ENCODE measurements at places on chromosomes 11 and 22.

GRCh38 chr22:24992946-24993345 lies 40.4 kb downstream of the KIAA1671 start:
- DNase-seq = no peak

DNA sequence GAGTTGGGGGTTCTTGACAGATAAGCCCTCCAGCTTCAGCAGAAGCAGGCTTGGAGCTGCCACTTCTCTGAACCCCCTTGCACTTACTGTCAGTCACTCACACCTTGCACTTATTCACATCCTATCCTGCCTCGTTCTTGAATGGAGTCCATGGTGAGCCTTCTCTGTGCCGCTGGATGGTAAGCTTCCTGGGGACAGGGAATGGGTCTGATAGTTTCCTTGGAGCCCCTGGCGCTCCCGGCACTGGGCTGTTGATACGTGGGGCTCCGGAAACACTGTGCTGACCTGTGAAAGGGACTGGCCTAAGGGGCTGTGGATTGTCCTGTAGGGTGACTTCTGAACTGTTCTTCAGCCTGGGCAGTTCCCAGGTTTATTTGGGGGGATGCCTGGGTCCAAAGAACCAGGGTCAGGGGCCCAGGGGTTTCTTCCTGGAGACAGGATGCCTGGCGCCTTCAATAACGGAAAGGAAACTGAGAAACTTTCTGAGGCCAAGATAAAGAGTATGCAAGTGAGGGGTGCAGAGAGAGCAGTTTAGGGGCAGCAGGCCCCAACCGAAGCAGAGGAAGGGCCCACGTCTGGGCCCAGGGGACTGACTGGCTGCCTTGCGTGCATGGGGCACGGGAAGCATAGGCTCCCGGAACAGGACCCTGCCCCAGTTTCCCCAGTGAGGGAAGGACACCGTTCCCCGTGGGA lies 709 bp upstream of the ST3GAL4 start:
- DNase-seq = no peak

GRCh38 chr11:126419801-126420697 lies 64.6 kb downstream of the ST3GAL4 start:
- DNase-seq = no peak

DNA sequence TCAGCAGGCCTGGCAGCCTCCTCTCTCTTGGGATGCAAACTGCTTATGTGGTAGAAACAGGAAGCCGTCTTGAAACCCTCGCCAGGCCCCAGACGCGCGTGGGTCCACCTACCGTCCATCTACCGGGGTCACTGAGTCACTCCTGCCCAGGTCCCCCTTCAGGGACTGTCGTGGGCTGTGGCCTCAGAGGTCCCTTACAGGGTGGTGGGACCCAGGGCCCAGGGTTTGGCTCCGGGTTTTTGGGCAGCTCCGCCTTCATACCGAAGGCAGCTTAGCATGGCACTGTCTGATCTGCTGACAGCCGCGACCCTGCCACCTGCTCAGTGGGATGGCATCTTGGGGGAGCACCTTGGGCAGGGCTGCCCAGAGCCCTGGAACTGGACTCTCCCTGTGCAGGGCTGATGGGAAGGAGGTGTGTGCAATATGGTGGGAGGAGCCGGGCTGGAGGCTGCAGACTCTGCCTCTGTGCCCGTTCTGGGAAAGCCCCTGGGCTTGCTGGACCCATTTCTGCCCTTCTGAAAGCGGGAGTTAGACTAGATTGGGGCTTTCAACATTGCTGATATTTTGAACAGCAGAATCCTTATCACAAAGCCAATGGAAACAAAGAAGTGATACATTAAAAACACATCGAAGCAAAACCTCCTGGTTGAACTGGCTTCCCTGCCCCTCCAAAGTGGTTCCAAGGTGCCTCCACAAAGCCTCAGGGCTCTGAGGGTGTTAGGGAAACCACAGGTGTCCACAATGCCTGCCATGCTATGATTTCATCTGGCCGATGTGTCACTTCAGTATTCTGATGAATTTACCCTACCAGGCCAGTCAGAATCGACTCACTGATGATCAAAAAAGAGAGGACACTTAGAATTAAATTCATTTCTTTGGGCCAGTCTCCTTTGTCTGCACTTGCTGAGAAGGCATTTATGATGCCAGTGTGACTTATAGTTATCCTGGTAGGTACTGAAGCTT lies 316.5 kb downstream of the KIRREL3 start:
- DNase-seq = no peak

DNA sequence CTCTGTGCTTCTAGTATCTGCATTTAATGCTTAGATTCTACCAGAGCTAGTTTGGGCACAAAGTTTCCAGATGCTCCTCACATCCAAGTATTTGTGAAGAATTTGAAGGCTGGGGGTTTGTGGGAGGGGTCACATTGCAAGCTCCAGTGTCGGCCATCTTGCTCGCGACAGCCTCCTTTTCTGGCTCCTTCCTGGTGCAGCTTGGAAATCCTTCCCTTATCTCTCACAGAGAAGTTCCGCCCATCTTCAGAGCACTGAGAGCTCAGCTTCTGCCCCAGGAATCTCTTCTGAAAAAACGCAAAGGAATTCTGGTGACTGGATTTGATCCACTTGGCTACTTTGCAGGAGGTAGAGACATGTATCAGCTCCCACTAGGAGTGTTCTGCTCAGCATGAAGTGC lies 497.5 kb downstream of the TBC1D22A start:
- no peak for DNase-seq

DNA sequence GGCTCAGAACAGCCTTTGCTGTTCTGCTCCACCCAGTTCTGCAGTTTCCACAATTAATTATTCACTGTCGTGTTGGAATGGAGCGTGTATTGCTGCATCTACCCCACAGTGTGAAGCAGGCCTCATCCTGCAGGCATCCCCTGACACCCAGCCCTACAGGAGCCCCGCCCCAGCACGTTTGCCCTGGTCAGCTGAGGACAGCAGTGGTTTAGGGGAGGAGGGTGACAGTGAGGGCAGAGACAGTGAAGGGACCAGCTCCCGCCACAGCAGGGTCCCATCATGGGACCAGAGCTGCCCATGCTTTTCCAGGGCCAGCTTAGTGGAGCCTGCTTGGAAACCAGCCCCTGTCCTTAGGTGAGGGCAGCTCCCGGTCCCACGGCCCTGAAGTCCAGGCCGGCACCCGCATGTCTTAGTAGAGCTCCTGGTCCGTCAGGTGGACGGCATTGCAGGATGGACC lies 273.0 kb downstream of the TBC1D22A start:
- no peak for DNase-seq

GRCh38 chr11:111095327-111095726 lies 150.2 kb upstream of the POU2AF2 start:
- no peak for DNase-seq

- DNase-seq = no peak
Measured at GRCh38 chr22:20261848-20262581, 6.1 kb downstream of the RTN4R start.

All from stimulated activated CD4-positive, alpha-beta T cell treated with anti-CD3 and anti-CD28 coated beads, Interleukin-1b, Interleukin-23, amount 100 ng/mL, for 1 hour (primary cell).